ENCODE measurements at places on chromosomes 5 and 9.

DNA sequence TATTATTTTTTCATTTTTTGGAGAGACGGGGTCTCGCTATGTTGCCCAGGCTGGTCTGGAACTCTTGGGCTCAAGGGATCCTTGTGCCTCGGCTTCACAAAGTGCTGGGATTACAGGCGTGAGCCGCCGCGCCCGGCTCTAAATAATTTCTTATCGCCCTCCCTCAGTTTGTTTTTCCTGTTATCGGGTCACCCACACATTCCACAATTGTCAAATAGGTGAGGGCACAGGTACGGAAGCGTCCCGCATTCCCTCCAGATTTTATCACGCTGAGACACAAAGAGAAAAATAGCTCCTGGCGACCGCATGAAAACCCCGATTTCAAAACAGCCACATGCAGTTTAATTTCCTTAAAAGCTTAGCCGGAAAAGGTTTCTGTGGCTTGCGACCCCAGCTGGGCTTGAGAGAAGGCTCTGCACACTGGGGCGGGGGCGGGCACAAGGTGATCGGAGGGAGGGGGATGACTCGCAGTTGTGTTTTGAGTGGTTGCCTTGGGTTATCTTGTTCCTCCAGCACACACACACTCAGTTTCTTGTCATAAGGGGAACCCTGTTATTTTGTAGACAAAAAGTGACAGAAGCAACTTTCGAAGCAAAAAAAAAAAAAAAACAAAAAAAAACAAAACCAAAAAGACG lies 717 bp upstream of the IQGAP2 start:
- ATAC-seq = peak; percentile 63

- no peak for ATAC-seq
These were observed 46.8 kb downstream of the FBN2 start for GRCh38 chr5:128491291-128491690.

DNA sequence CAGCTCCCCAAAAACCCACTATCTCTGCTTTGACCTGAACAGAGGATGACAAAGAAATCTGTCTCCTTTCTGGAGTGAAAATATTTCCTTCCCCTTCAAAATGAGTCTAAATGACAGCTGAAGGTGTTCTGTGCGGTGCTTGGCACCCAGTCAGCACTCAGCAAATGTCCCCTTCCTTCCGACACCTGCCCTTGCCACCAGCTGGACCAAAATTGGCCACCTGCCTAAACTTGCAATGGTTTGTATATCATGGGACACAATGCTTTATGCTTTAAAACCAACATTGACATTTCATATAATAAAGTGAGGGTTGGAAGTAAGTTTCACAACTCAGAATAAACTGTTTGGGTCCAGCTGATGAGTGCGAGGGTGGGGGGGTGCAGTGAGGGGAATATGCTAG lies 7.5 kb upstream of the TTC1 start:
- ATAC-seq = no peak

DNA sequence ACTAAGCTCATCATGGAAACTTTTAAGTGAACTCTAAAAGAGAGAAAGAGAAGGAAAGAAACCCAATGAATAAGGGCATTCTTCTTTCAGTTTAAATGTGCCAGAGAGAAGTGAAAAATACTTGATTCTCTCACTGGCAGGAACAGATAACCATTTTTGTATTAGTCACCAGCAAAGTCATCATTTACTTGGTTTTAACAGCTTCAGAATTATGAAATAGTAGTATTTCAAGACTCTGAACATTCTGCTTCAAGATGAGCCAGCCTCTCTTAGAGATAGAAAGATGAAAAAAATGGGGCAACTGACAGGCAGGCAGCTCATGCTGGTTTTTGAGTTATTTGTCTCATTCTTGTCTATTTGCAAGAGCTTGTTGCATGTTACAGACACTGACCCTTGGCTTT lies 103.5 kb downstream of the GCNT1 start:
- peak; percentile 95 for ATAC-seq

- ATAC-seq = no peak
These were observed 187.7 kb downstream of the NTRK2 start for GRCh38 chr9:84857211-84857610.
